ENCODE measurements at places on chromosomes 7 and 10.

GRCh38 chr10:69250041-69250440, 28.3 kb upstream of the HK1 start:
- no peak for DNase-seq

DNA sequence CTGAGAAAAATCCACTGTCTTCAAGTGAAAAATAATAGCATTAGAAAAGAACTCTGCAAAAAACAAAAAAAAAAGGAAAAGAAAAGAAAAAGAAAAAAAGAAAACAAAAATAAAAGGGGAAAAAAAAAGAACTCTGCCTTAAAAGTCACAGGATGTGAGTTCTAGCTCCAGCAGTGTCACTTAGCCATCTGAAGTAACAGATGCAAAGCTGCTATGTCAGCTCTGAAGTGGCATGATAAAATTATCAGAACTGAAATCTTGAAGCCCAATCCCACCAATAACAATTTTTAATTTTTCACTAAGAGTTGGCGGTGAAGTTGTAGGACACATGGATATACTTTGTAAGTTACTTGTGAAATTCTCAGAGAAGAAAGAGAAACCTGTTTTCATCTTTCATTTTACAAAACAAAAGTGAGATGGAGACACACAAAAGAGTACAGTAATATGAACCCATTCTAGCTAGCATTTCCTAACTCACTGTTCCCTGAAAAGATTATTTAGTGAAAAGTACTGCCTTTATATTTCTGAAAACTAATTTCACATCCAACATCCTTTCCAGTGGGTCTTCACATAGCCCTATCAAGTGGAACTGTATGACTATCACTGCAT, 103.5 kb downstream of the ELAPOR2 start:
- DNase-seq, result no peak

- DNase-seq, result no peak
Observed at GRCh38 chr7:85186083-85186520, 754 bp downstream of the SEMA3D start.

- DNase-seq, result no peak
Observed at GRCh38 chr7:159117366-159118196, 27.1 kb downstream of the VIPR2 start.

GRCh38 chr10:80466724-80467326, 12.7 kb downstream of the TSPAN14 start:
- no peak for DNase-seq

DNA sequence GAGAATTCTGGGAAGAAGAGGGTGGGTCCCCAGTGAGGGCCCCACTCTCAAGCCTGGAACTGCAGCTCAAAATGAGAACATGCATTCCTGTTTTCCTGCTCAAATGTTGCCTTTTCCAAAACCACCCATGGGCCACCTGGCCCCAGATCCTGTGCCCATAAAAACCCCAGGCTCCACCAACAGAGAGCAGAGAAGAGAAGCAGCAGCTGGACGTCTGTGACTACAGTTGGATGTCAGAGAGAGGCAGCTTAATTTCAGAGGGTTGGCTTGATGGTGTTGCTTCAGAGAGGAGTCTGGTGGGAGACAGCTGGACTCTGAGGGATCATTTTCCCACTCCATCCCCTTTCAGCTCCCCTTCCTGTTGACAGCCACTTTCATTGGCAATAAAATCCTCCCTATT, 256.4 kb downstream of the FZD1 start:
- DNase-seq, result no peak
